T-helper 1 cell (primary cell): ENCODE measurements at places on chromosomes 4 and X.

DNA sequence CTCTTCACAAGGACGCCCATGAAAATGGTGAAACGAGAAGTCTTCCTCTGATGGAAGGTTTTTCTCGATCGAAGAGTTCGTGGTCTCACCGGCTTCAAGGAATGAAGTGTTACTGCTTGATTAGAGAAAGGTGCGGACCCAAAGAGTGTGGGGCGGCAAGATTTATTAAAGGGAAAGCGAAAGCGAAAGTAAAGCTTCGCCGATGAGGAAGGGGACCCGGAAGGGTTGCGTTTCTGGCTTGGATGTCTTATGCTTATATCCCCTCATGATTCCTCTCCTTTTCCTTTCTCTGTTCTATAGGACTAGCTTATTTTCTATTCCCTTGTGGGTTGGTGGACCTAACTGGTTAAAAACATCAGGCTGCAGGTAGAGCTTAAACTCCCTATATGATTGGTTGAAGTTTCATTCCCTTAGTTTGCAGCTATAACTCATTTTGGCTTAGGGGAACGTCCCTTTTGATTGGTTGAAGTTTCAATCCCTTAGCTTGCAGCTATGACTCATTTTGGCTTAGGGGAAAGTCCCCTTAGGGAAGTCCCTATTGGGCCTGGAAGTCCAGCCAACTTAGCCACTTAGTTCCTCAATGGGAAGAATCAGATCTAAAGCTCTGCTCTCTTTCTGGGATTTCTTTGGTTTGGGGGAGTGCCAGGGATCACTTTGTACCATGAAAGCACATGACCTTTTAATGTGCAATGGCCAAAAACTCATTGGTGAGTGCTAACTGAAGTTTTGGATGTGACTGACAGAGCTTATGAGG lies 1025.0 kb upstream of the PCDH10 start:
- no peak for DNase-seq

DNA sequence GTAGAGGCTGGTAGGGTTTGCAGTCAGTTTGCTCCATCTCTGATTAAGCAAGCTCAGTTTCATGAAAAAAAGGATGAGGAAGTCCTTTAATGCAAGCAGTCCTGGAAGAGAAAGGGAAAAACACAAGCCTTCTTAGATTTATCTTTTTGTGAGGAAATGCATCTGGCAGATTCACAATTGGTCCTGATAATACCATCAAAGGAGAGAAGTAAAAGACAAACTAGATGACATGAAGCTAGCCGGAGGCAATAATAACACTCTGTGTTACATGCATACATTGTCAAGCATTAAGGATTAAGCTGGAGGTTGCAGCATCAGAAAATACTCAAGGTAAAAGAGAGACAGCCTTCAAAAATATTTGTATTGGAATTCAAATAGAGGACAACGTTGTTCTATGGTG lies 356.0 kb upstream of the TEX13C start:
- DNase-seq, result no peak

DNA sequence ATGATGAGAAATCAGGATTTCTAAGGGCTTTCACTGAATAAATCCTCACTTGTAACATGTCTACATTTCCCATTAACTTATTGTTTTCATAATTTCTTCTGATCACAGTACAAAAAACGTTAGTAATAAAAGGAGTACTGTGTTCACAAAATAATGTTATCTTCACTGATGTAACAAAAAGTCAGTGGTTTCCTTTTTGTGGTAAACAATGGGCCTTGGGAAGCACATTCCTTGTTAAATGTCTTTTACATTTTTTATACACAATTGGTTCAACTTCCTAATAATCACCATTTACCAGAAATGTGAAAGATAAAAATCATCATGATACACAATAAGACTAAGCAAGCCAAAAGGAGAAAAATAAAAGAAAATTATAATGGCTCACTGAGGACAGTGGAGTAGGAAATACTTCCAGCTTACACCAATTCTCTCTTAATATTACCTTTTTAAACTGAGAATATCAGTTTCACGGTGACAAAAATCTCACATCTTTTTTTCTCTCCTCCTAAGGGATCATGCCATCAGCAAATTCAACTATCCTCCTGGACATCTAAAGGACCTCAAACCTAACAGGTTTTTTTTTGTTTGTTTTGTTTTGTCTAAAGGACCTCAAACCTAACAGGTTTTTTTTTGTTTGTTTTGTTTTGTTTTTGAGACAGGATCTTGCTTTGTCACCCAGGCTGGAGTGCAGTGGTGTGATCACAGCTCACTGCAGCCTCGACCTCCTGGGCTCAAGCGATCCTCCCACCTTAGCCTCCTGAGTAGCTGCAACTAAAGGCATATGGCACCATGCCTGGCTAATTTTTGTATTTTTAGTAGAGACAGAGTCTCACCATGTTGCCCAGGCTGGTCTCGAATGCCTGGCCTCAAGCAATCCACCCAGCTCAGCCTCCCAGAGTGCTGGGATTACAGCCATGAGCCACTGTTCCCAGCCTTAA lies 57.3 kb downstream of the FRYL start:
- no peak for DNase-seq

GRCh38 chr4:185786422-185786821 lies 25.6 kb downstream of the SORBS2 start:
- DNase-seq, result no peak

DNA sequence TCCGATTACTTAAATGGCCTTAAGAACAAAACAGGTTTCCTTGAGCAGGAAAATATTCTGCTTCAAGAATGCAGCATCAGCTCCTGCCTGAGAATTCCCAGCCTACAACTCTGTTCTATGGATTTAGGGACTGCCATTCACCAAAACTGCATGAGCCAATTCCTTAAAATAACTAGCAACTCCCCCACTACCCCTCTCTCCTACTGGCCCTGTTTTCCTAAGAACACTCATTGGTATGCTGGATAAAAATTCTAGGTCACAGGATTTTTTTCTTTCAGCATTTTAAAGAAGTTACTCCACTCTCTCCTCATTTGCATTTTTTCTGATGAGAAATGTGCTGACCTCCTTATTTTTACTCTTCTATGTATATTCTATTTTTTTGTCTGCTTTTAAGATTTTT lies 347.1 kb downstream of the IDS start:
- DNase-seq, result no peak

DNA sequence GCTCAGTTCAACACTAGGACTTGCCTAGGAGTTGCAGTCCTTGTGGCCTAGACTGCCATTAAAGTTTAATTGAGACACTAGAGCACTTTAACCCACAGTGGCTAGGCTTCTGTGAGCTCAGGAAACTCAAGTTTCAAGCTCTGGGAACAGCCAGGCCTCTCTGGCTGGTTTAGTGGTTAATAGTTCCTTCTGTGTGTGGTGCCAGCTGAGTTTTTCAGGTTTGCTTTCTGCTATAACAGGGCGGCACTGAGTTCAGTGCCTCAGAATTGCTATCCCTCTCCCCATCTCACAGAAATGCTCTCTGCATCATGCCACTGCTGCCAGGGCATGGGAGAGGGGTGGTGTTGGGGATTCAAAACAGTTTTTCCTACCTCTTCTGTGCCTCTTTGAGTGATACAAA lies 15.9 kb downstream of the MMAA start:
- no peak for DNase-seq

GRCh38 chrX:57241967-57242366 lies 44.5 kb upstream of the FAAH2 start:
- no peak for DNase-seq

DNA sequence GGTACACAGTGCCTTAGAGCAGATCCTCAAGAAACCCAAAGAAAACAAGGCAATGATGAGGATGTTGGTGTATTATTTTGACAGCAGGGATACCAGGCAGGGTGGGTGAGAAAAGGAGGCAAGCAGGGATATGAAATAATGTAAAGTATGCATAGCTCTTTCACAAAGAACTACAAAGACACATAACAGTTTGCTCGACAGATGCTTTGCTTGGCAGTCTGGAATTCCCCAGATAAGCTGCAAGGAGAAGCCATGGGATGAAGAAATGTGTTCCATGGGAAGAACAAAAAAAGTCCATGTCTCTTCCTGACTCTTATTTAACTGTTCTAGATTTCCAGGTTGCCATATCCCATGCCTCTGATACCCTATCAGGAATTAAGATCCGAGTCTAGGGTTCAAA lies 75.4 kb downstream of the FAM13A start:
- DNase-seq, result no peak

GRCh38 chr4:7547368-7548040 lies 112.8 kb upstream of the PSAPL1 start:
- DNase-seq, result no peak

- no peak for DNase-seq
Measured at GRCh38 chrX:11665168-11666111, at the start of gene ARHGAP6. ARHGAP6 (minus strand) TSS chrX:11665920; CDS start chrX:11664828, 1,092 bp downstream.

GRCh38 chr4:151661873-151662272 lies 98.9 kb downstream of the GATB start:
- DNase-seq, result no peak
